ENCODE measurements at places on chromosomes 6 and 20.

GRCh38 chr6:162773996-162774395 lies 46.2 kb downstream of the PACRG start:
- DNase-seq, result no peak

DNA sequence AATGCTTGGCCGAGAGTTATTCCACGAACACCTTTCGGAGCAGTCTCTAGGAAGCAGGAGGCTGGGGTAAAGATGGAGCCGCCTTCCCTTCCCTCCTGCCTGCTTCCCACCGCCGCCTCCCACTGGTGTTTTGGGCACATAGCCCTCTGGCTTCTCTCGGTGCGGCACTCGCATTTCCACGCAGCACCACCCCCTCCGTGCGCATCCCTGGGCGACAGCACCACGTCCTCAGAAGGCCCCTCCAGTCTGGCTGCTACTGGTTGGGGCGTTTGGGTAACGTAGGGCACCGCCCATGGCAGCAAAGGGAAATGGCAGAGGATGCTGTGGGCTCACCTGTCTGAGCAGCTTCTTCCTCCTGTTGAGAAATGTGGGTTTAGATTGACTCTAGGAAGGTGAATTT lies 2.4 kb downstream of the COL20A1 start:
- no peak for DNase-seq

DNA sequence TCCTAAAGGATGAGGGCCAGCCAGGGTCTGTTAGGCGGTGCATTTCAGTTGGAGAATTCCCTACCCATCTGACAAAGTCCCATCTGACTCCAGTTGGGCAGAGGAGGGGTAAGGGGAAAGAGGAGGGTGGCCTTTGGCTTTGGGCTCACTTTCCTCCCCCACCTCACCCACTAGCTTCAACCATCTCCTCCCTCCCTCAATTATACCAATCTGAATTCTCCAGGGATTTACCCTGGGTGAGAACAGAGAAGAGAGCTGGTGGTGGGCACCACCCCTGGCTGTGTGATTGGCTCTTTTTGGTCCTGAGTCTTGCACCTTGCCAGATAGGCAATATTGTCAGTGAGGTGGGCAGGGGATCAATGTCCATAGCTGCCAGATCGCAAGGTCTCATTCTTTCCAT lies 3.2 kb downstream of the HMGA1 start:
- DNase-seq, result no peak

DNA sequence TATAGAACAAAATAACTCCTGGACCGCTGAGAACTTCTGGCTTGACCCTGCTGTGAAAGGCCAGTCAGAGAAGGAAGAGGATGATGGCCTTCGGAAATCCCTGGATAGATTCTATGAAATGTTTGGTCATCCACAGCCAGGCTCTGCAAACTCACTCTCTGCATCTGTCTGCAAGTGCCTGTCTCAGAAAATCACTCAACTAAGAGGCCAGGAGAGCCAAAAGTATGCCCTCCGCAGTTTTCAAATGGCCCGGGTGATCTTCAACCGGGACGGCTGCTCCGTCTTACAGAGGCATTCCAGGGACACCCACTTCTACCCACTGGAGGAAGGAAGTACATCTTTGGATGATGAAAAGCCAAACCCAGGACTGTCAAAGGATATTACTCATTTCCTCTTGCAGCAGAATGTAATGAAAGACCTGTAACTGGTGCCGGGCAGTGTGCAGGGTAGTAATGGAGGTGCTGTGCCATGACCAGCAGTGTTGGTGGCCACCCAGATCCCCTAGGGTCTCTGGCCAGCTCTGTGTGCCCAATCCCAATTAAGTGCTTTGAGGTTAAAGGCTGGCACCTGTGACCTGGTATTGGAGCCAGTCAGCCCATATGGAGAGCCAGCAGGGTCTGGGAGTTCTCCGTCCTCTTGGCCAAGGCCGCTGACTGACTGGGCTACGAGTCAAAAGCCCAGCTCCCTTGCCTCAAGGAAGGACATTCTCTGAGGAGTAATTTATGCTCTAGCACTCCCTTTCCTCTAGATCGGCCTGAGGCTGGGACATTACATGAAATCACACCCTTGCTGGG lies 87.1 kb downstream of the TRMT6 start:
- no peak for DNase-seq

DNA sequence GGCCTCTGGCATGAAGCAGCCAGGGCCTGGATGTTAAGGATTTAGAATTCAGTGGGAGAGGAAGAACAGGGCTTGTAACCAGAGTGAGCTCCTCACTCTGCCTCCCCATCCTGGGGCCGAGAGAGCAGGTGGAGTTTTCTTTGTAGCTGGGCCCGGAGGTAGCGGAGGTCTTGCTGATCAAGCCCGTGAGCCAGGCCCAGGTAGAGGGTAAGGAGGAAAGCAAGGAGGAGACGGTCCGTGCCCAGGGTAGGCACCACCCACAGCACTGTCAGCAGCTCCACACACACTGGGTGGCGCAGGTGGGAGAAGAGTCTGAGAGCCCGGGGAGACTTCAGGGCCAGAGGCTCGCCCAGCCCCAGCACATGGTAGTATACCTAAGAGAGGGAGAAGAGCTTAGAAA lies 2.1 kb upstream of the PPP1R18 start:
- no peak for DNase-seq

GRCh38 chr20:11952639-11953038 lies 34.9 kb downstream of the BTBD3 start:
- no peak for DNase-seq

- DNase-seq, result no peak
Measured at GRCh38 chr6:14502551-14502950, 385.0 kb downstream of the CD83 start.

DNA sequence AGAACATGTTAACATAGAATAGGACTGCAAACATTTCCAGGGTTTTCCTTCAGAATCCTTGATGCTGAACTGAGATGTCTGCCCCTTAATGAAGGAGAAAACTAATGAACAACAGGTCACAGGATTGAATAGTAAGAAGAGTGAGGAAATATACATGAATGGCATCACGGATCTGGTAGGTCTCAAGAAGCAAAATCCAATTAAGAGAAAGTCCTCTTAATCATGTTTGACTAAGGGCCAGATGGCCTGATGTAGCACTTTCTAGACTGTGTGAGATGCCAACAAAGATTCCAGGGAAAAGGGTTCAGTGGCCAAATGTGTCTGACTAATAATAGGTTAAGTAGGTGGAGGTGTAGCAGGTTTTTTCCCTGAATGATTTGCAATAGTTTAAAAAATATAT lies 13.7 kb upstream of the SHPRH start:
- DNase-seq, result no peak

- DNase-seq, result no peak
Measured at GRCh38 chr20:59004763-59005522, 2.1 kb downstream of the CTSZ start.

- no peak for DNase-seq
Measured at GRCh38 chr6:15475261-15475660, 187.6 kb downstream of the DTNBP1 start.

GRCh38 chr20:59157961-59158541 lies 5.6 kb upstream of the ZNF831 start:
- no peak for DNase-seq

- DNase-seq, result no peak
Measured at GRCh38 chr6:24078200-24078599, 47.8 kb upstream of the NRSN1 start.

GRCh38 chr6:151974061-151974617 lies 166.7 kb downstream of the ESR1 start:
- DNase-seq, result no peak

- no peak for DNase-seq
Measured at GRCh38 chr6:80638213-80639055, 532.0 kb downstream of the BCKDHB start.

DNA sequence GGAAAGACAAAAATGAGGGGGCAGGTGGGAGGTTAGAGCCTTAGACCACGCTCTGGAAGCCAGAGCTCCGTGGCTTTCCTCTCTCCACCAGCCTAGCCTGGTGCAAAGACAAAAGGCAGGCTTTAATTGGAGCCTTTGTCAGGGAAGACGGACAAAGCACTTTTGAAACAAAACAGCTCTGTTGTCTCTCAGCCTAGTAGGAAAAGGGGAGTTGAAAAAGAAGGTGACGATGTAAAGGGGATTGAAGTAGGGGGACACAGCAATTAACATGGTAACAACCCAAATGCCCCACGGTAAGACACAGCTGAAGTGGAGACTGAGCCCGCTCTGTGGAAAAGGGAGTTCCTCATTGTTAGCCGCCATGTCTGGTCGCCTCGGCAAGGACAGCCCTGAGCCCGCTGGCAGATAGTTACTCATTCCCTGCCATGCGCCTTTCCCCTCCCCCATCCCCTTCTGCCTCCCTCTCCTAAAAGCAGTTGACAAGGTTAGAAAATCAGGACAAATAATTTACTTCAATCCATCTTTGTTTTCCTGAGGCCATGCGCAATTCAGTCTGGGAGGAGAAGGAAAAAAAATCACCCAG lies 93.0 kb downstream of the TCP11 start:
- no peak for DNase-seq

GRCh38 chr6:135791441-135791840 lies 60.1 kb upstream of the PDE7B start:
- no peak for DNase-seq

- DNase-seq, result no peak
Measured at GRCh38 chr6:49524541-49524940, 24.8 kb downstream of the GLYATL3 start.

DNA sequence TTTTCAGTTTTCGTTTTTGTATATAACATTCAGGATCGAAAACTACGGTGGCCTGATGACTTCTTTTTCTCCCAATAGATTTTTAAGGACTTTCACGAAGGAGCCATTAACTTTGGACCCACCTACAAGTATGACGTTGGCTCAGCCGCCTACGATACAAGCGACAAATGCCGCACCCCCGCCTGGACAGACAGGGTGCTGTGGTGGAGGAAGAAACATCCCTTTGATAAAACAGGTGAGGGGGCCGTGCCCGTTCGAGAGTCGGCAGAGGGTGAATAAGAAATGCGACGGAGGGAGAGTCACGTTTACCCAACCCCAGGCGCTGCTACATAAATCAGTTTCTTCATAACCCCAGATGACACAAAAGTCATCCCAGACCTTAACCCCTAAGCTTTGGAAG lies 91.5 kb downstream of the SERAC1 start:
- DNase-seq, result no peak

DNA sequence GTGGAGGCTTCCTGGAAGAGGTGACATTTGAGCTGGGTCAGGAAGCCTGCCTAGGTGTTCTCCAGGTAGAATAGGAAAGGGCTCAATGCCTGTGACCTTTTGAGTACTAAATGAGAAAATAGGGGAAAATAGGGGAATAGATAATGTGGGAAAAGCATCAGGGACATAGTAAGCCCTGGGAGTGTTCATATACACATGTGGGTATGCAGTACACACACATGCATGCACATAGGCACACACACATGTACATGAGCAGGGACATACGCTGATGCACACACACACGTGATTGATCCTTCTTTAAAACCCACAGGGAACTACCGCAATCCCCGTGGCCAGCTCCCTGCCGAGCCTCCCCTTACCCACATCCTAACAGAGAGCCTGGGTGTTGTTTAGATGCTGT lies 351.7 kb downstream of the CDH4 start:
- no peak for DNase-seq

Data from stimulated activated CD8-positive, alpha-beta memory T cell treated with anti-CD3 and anti-CD28 coated beads, Interleukin-15, amount 100 ng/mL, for 1 hour (primary cell).